Stimulated activated naive CD4-positive, alpha-beta T cell (primary cell): ENCODE measurements at places on chromosomes 6 and 20.

GRCh38 chr20:326645-327185 lies 1.4 kb downstream of the SOX12 start:
- DNase-seq, result no peak

DNA sequence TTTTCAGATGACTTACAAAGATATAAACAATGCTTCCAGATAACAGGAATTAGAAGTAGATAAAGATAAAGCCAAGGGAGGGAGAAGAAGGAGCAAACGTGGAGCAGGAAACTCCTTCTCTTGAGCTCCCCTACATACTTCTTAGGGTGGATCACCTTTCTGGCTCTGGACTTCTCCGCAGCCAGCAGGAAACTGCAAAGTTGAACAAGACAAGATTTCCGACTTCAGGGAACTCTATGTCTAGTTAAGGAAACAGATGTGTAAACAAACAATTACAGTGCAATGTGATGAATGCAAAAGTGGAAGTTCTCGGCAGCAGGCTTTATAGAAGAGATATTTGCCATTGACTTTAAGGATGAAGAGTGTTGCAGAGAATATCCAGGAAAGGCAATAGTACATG lies 134.0 kb upstream of the MARCKS start:
- no peak for DNase-seq

DNA sequence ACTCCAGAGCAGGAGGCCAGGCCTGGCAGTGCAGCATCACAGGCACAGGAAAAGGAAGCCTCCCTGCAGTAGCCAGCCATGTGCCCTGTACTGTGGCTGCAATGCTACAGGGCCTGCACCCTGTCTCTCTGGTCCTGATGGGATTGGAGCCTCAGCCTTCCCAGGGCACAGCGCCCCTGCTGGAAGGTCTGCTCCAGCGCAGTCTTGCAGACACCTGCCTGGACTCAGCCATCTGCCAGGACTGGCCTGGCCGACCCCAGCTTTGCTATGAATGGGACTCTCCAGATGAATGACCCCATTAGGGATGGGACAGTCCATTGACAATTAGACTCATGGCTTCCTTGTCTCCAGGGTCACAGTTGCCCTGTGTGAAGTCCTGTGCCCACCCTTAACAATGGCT lies 251.6 kb downstream of the ERMARD start:
- no peak for DNase-seq

DNA sequence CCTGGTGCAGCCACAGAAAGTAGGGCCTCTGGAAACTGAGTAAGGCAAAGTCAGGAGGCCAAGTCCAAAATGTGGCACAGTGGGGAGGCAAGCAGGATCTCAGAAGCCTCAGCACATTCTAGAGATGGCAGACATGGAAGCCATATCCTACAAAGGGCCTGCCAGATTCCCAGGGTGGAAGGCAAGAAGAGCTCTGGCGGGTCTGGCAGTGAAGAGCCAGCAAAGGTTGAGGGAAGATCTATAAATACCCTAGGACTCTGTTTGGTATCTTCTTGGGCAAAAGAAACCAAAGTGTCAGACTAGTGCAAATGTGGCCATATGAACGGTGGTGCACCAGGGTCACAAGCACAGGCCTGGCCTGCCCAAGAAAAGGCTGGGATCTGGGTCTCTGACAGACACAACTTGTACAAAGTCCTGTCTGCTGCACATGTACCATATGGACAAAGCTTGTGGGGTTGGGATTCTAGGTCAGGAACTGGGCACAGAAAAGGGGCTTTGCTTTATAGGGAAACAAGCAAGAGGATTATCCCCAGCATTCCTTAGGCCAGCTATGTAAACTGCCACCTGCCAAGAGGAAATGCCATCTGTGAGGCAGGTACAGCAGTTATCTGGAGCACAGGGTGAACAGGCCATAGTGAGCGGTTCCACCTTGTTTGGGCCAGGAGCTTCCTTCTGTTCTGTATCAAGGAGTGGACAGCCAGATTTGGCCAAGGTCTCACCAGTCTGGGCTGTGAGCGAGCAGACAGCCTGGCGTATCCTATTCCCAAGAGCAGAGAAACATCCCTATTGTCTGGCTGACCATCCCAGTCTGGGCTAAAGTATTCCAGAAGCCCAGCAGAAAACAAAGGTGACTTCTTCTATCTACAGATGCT lies 36.3 kb upstream of the SLC4A11 start:
- DNase-seq, result no peak

- DNase-seq, result no peak
These were observed 25.0 kb downstream of the DDO start for GRCh38 chr6:110390404-110390803.

DNA sequence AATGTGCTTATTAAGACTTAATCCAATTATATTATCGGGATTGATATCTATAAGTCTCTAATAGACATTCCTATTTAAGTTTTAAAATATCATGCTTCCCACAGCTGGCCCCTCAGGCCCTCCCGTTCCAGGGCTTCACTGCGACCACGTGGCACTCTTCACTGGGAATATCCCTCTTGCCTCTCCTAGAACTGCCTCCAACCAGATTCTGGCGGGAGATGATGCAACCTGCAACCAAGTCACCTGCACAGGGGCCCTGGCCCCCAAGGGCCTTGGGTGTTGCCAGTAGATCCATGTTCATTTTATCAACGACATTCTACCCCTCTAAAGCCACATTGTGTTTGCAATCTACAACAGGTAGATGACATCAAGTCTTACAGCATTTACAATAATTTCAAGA lies 18.4 kb upstream of the RAMACL start:
- no peak for DNase-seq

- DNase-seq, result no peak
These were observed 94.9 kb upstream of the MTHFD1L start for GRCh38 chr6:150770637-150771036.

- no peak for DNase-seq
These were observed 28.8 kb upstream of the CCND3 start for GRCh38 chr6:41970436-41970846.

DNA sequence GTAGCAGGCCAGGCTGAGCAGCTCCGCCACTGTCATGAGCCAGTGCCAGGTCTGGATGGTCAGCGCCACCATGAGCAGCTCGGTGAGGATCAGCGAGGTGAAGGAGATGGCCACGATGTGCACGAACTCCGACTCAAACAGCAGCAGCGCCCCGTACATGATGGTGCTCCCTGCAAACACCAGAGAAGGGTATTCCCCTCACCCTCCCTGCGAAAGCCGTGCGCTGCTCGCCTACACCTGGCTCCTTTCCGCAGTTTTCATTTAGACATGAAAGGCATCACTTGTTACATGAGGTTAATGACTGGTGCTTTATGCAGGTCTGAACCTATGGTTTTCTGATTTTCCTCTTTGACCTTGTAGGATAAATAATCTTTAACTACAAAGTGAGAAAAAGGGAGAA lies 62.3 kb upstream of the NFATC2 start:
- no peak for DNase-seq

DNA sequence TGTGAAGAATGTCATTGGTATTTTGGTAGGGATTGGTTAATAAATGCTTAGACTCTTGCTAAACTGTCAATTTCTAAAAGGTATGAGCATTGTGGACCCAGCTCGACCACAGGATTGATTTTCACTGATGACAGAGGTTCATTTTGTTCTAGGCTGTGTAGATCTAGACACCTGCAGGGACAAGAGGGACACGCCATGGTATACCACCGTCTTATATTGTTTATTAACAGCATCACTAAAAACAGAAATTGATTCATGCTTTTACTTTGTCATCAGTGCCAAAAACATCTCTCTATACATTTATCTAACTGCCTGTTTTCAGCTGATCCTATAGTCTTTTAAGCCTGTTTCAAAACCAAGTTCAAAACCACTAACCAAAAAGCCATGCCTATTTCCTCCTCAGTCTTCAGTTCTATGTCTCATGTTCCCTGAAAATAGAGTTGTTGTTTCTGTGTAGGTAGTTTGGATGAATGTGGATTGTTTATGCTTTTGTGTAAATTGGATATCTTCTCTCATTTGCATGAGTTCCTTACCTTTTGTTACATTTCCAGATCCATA lies 109.8 kb downstream of the JAG1 start:
- DNase-seq, result no peak

- DNase-seq, result no peak
These were observed 311.1 kb downstream of the CDC5L start for GRCh38 chr6:44698602-44699001.

DNA sequence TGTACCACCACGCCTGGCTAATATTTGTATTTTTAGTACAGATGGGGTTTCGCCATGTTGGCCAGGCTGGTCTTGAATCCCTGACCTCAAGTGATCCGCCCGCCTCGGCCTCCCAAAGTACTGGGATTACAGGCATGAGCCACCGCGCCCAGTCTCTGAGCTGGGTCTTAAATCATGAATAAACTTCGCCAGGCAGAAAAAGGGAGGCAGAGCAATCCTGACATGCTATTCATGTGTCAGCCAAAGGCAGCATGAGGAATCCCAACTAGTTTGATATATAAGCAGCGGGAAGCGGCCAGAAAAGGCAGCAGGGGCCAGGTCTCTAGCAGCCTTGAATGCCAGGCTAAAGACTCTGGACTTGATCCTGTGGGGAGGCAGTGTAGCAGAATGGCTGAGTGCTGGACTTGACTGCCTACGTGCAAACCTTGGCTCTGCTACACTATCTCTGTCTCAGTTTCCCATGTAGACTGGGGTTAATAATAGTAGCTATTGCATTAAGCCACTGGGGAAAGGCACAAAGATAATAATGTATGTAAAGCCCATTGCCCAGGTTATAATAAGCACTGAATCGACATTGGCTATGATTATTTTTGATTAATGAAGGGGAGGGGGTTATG lies 1.8 kb downstream of the PROCR start:
- DNase-seq, result no peak

GRCh38 chr6:133169901-133170300 lies 71.3 kb upstream of the EYA4 start:
- DNase-seq, result no peak

DNA sequence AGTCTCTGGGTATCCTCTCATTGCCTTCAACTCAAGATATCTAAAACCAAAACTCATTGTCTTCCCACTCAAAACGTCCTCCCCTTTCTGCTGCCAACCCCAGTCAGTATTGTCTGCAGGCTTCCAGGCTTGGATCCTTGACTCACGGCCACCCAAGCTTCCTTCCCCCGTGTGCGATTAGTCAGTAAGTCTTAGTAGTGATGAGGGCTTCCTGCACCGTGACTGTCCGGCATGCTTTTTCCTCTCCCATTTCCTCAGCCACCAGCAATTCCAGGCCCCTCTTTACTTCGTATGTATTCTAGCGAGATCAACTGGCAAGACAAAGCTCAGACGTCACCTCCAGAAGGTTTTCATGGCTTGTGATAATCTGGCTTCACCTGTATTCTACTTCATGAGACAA lies 88.6 kb upstream of the DUSP22 start:
- no peak for DNase-seq

GRCh38 chr6:146901940-146902816 lies 302.0 kb upstream of the STXBP5 start:
- DNase-seq, result no peak

DNA sequence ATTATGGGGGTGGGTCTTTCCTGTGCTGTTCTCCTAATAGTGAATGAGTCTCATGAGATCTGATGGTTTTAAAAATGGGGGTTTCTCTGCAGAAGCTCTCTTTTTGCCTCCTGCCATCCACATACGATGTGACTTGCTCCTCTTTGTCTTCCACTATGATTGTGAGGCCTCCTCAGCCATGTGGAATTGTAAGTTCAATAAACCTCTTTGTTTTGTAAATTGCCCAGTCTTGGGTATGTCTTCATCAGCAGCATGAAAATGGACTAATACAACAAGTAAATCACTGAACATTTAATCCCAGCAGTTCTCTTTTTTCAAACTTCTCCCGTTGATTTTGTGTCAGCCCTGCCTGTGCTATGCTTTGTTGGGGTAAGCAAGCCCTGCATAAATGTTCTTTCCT lies 95.2 kb downstream of the FAM217A start:
- DNase-seq, result no peak

DNA sequence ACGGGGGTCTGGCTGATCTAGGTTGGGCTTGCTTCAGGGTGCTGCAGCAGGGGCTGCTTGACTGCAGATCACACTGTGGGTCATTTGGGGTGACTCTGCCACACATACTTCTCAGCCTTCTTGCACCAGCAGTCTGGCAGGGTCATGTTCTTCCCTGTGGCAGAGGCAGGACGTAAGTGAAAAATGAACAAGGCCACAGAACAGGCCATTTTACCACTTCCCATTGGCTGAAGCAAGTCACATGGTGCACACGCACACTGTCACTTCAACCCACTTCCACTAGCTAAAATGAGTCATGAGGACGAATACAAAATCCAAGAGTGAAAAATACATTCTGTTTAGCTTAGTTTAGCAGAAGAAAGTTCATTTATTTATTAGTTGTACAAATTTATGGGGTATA lies 168.6 kb upstream of the GGTLC1 start:
- DNase-seq, result no peak
